ENCODE measurements at places on chromosomes 4 and X. TPM values are rescaled to one million over a fixed set of nuclear protein-coding genes. Genes with fewer than 3 reads are reported as not detected.

- DNase-seq: no peak
Measured at GRCh38 chr4:153122855-153123254, 81.4 kb upstream of the TRIM2 start.

DNA sequence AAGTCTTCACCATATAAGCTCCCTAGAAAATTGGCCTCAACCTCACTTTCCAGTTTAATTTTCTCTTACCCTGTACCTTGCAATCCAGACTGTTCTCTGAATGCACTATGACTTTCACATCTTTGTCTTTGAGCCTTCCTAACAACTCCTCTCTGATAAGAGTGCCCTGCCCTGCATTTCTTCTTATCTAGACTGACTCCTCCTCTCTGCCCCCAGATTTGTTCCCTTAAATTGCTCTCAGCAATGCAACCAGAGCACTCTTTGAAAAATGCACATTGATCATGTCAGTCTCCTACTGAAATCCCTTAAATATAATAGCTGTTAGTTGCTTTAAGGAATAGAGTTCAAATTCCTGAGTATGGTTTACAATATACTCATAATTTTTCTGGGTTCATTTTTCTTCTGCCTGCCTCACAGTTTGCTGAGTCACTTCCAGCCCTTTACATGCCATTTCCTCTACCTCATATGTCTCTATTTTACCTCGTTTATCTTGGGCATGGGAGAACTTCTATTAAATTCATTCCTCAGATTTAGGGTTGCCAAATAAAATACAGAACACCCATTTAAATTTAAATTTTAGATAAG, 582.7 kb upstream of the AADAT start:
- no peak for DNase-seq

- no peak for DNase-seq
Measured at GRCh38 chr4:154490583-154491340, 837 bp downstream of the DCHS2 start.

GPM6B gene
- 6.4 TPM for total RNA-seq

- no peak for DNase-seq
Measured at GRCh38 chr4:15040916-15041463, 38.7 kb downstream of the CPEB2 start.

Data from left cardiac atrium (tissue), 4 donors.